ENCODE measurements at places on chromosomes 7 and 10.

- DNase-seq, result no peak
Observed at GRCh38 chr7:77729574-77730348, 33.5 kb downstream of the RSBN1L start.

DNA sequence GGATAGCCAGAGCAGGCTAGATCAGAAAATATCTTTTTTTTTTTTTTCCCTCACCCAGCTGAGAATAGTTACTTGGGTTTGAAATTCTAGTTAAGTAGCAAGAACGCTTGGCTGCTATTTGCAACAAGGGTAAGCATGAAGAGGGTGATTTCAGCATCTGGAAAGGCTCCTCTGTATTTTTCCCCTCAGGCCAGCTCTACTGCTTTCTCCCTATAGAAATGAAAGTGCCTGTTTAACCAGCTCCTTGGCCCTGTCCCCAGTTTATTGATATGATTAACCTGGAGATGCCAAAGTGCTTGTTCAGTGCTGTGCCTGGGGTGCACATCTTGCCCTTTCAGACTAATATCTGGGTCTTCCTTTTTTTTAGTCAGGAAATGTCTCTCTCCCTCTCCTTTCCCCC lies 37.1 kb downstream of the AP3M1 start:
- no peak for DNase-seq

DNA sequence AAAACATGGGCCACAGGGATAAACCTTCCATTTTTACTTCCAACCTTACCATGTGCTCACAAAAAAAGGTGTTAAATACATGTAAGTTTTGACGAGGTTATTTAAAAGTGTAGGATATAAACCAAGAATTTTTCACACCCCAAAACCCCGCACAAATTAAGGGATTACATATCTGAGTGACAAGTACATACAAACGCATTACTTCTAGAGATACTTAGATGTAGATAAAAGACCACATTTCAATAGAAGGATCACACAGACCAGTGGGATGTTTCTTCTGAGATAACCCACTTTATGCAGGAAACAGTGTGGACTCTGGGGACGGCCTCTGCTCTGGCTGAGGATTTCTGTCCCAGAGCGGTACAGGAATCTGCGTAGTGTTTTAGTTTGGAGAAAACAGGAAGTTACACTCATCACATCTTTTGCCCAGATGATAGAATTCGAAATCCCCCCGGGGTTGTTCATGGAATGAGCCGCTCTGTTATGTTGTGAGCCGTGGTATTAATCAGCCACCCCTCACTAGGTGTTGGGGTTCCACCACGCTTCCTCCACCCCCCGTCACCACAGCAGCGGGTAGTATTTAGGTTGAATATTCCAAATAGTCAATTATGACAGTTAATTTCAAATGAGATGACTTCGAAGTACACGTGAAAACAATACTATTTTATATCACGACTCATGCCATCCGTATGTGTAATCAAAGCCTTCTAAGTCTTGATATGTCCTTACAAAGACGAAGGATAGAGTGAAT lies 1.3 kb upstream of the CUL1 start:
- DNase-seq, result no peak

DNA sequence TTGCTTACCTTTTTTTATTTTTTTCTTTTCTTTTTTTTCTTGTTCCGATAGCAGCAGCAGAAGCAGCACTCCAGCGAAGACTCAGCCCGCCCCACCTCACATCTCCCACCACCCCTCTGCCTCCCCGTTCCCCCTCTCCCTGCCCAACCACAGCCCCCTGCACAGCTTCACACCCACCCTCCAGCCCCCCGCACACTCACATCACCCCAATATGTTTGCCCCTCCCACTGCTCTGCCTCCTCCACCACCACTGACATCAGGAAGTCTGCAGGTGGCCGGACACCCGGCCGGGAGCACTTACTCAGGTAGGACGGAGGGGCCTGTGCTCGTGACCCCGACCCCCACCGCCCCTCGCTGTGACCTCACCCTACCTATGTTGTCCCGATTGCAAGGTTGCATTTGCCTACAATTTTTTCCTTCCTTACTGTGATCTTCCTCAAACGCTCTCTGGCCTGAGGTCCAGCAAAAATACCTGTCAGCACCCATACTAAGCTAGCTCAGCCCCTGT lies 367.2 kb upstream of the GALNT17 start:
- no peak for DNase-seq

DNA sequence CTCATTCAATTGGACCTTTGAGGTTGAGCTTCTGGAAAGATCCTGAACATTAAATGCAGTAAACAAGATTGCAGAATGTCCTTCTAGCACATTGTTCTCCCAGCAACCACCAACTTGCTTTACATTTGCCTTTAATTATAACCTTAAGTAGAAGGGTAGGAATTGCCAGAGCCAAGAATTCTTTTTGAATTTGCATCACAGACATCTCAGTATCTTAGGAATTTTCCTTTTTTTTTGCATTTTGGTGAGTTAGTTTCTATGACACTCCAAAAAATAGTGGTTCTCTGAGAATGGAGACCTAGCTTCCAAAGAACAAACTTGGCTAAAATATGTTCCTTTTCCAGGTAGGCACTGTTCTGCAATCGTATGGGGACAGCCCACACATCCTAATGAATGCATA lies 456.0 kb downstream of the GATA3 start:
- no peak for DNase-seq

- peak; percentile 7 for DNase-seq
Observed at GRCh38 chr10:49398000-49398861, 2.3 kb upstream of the DRGX start.

GRCh38 chr7:131109759-131110296 lies 217.8 kb upstream of the MKLN1 start:
- peak; percentile 57 for DNase-seq

DNA sequence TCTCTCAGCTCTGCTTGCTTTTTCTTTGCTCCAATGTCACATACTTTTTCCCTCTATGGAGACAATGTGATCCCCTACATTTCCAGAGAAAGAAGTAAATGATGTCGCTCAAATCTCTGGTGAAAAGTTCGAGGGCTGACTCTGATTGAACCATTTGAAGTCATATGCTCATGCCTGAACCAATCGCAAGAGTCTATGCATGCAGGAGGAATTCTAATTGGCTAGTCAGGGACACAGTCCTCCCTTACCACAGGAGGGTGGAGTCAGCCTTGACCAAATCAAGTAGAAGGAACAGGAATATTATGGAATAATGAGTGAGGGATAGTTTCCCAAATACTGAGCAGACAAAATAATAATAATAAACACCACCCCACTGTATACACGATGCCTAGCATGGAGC lies 96.8 kb downstream of the PRLHR start:
- DNase-seq, result no peak

- no peak for DNase-seq
Observed at GRCh38 chr7:22604246-22604645, 104.3 kb upstream of the STEAP1B start.

GRCh38 chr7:138857728-138858127 lies 59.7 kb upstream of the ATP6V0A4 start:
- DNase-seq, result no peak

DNA sequence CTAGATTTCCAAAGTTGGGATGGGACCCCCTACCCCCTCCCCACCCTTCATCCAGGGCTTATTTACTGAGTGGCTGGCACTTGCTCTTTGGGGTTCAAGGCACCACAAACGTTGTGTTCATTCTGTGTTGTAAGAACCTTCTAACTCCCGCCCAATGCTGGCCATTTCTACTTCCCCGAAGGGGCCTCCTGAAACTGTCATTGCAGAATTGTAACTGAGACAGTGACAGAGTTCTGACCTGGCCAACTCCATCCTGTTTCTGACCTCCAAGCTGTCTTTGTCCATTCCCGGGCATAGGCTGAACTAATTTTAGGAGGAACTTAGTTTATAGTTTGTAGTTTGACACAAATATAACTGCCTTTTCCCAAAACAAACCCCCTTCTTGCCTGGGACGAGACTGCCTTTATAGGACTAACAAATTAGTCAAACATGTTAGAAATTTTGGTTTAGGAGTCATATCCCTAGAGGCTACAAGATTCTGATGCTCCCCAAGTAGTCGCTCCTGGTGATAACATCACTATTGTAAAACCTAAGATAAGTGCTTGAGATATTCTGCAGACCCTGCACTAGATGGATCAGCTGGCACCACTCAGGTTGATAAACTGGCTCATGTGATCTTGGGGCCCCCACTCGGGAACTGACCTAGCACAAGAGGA lies 34.8 kb upstream of the ZMIZ2 start:
- no peak for DNase-seq

DNA sequence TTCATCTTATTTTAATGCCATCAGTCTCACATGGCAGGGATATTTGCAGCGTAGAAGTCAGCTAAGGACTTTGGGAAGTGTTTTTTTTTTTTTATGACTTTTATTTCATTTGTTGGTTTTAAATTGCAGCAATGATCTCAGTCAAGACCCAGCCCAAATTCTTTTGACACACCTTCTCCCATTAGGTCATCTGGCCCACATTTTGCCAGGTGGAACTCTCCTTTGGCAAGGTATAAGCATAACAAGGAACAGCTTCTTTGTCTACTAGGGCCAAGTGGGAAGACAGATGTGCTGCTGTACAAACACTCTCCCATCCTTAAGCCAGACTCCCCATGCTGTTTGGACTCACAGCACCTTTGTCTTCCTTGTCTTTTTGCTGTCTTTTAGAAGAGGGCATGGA lies 41.8 kb downstream of the PLEKHA8 start:
- DNase-seq, result no peak

DNA sequence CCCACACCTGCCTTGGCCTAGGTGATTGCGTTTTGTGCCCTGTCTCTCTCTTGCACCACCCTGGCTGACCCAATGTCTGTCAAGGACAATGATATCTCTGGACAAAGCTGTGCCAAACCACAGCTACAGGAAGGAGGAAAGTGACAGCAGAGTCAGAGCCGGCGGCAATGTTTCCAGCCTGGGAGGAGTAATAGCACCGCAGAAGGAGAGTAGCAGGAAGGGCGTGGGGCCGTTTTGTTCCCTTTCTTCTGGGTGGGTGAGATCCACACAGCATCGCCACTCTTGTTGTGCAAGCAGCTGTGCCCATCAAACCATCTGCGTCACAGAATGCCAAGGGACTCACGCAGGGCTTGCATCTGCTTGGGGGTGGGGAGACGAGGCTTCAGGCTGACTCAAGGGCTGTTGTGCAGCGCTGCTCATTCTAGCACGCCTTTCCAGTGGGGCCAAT lies 341.6 kb upstream of the AUTS2 start:
- no peak for DNase-seq

DNA sequence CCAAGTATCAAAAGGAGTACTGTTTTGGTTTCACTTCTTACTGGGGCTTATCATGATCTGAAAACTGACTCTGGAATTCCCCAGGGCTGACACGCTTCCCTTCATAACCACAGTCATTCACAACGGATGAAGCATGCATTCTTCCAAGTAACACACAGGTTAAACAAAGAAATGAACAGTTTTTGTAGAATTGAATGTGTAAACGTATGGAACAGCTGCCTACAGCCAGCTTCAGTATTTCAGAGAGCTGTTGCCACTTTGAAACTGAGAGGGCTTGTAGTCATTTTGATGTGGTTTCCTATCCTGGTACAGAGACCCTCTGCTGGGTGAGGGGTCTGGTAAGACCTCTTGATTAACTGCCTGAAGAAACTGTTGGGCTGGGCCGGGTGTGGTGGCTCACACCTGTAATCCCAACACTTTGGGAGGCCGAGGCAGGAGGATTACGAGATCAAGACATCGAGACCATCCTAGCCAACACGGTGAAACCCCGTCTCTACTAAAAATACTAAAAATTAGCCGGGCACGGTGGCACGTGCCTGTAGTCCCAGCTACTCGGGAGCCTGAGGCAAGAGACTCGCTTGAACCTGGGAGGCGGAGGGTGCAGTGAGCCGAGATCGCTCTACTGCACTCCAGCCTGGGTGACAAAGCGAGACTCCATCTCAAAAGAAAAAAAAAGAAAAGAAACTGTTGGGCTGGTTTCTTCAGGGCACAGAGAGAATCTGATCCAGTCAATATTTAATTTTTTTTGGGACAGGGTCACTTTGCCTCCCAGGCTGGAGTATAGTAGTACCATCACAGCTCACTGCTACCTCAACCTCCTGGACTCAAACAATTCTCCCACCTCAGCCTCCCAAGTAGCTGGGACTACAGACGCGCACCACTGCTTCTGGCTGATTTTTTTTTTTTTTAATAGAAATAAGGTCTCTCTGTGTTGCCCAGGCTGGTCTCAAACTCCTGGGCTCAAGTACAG lies 4.7 kb downstream of the NFE2L3 start:
- DNase-seq, result no peak

GRCh38 chr10:48884179-48885045 lies 55.2 kb downstream of the LRRC18 start:
- no peak for DNase-seq

DNA sequence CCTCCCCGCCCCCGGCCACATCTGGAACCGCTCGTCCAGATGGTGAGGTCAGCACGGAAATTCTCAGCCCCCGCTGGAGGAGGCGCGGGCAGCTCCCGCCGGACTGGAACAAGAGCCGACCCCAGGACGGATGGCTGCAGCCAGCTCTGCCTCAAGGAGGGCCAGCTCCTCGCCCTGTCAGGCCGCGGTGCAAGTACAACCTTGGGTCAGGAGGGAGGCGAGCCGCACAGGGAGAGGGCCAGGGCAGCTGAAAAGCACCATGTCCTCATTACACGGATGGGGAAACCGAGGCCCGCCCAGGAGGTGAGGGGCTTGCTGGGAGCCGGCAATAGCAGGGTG lies 3.8 kb upstream of the GRIFIN start:
- DNase-seq, result no peak

DNA sequence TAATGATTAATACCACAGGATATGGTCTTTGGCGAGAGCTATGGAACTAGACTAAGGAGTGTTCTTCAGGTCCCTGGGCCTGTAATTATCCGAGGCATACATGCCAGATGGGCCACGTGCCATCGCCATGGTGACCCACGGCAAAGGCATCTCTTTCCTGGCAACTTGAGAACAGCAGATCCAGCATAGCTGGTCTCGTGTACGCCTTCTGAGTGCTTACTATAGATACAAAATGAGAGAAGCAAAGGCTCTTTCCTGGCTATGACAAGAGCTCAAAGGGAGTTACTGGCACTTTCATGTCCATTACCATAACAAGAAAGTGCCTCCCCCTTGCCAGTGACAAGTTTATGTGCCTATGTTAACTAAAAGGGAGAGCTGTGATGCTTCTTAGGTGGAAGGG lies 26.0 kb upstream of the GLI3 start:
- DNase-seq, result no peak

DNA sequence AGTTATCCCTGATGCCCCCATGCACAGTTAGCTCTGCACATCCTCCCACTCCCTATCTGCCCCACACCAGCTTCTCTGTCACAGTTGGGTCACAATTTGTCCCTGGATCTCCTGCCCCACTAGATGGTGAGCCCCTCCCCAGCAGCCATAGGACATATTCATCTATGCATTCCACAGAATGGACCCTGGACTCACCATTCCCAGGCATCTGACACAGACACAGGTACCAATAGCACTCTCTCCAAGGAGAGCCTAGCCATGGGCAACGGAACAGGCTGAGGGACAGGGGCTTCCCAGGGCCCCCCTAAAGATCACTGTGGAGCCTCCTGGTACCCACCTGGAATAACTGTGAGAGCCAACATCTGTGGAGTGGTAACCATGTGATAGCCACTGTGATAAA lies 34.7 kb upstream of the EEPD1 start:
- DNase-seq, result no peak

GRCh38 chr10:59668096-59668495 lies 41.6 kb downstream of the SLC16A9 start:
- no peak for DNase-seq

- no peak for DNase-seq
Observed at GRCh38 chr7:27095050-27095896, 527 bp downstream of the HOXA1 start.

All from stimulated activated CD8-positive, alpha-beta memory T cell treated with anti-CD3 and anti-CD28 coated beads, Interleukin-4, amount 100 ng/mL, for 4 hours (primary cell).